Activated CD4-positive, alpha-beta T cell treated with anti-CD3 and anti-CD28 coated beads, Interleukin-2, amount 10 ng/mL, durations not matched to agents 7 days and 5 days (primary cell): ENCODE measurements at places on chromosomes 2 and 18. TPM values are rescaled to one million over a fixed set of nuclear protein-coding genes. Genes with fewer than 3 reads are reported as not detected.

DNA sequence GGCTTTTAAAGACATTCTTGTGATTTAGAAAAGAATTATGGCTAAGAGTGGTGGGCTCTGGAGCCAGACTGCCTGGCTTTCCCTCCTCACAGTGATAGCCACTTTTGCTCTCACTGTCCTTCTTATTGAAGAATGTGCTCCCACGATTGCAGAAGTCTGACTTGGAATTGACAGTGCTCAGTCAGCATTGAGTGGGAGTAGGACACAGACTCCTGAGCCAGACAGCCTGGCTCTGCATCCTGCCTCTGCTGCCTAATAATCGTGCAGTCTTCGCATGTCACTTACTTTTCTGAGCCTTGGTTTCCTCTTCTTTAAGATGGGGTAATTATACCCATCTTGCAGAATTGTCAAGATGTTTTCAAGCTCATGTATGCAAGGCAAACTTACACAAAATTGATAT is 23.3 kb downstream of the SPATS2L start:
- H3K4me3 ChIP-seq: no peak overlapping the region
- no peak for DNase-seq
- H3K27ac ChIP-seq: no peak overlapping the region
- no peaks in the 10 kb centered on the region for H3K4me1 ChIP-seq

DNA sequence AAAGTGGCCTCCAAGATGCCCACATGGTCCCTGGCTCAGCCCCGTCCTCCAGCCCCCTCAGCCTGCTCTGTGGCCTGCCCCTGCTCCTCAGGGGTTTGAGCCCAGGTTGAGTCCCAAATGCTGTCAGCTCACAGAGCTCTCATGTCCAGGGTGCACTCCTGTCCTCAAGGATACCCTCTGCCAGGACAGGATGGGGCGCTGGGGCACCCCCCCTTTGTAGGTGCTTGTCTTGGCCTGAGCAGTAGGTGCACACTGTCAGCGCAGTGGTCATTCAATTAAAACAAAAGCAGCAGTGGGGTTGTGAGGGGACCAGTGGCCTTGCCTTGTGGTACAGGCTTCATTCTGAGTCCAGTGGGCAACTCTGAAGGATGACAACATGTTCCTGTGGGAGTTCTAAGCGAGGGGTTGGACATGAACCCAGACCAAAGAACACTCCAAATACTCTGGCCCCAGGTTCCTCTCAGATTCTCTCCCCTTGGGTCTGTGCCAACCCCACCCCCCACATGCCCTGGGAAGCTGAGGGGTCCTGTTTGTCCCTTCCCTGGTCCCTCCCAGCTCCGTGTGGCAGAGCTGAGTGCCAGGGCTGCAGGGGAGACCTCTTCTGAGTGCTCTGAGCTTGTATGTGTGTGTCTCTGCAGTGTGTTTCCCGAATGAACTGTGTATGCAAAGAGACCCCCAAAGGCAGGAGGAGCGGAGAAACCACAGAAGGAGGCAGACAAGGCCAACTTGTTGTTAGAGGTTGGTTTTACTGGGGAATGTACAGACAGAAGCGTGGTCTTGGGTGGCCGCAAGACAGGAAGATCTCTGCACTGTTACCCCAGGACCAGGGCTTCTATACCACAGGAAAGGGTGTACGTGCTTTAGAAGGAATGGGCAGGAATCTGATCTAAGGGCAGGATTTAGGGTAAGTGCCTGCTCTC is 155.6 kb upstream of the HS6ST1 start:
- peak overlapping the region; percentile 62 for H3K27ac ChIP-seq
- DNase-seq: no peak
- no peak overlapping the region for H3K4me3 ChIP-seq
- H3K4me1 ChIP-seq: peaks cover 19% of the 10 kb centered on the region

GRCh38 chr18:21257386-21257785 is 15.4 kb downstream of the GREB1L start:
- no peaks in the 10 kb centered on the region for H3K36me3 ChIP-seq
- H3K4me1 ChIP-seq: no peaks in the 10 kb centered on the region
- no peak overlapping the region for H3K4me3 ChIP-seq

DNA sequence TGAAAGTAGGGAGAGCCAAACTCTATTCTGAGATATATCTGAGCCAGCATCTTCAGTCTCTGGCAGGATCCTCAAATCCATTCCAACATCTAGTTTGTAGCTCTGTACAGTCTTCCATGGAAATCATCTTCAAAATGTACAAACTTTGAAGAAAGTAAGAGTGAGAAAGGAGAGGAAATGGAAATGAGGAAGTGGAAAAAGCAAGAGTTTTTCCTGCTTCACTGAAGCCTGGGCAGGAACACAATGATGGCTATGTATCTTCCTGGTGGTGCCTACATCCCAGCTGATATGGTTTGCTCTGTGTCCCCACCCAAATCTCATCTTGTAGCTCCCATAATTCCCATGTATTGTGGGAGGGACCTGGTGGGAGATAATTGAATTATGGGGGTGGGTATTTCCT is 4.1 kb upstream of the RPIA start:
- peaks cover 7% of the 10 kb centered on the region for H3K36me3 ChIP-seq
- H3K27ac ChIP-seq: no peak overlapping the region
- no peak overlapping the region for H3K4me3 ChIP-seq
- peaks cover 17% of the 10 kb centered on the region for H3K4me1 ChIP-seq
- H3K27me3 ChIP-seq: no peaks in the 10 kb centered on the region

DNA sequence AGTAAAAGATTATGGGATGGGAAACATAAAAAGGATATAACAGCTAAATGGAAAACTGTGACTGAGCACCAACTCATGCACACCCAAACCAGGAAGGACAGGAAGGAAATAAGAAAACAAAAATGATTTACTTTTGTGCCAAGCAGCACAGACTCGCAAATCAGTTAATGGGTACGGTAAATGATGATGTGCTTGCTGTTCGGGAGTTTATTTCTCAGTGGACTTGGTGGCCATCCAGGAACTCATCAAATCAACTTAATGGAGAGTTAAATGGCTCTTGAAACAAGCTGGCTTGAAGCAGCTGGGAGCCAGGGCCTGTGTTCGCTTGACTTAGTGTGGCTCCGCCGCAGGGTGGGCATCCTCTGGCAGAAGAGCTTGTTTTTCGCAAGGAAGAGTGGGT is 36.2 kb downstream of the MTCL1 start:
- H3K27ac ChIP-seq: no peak overlapping the region
- no peak overlapping the region for H3K4me3 ChIP-seq
- DNase-seq: no peak
- H3K4me1 ChIP-seq: peaks cover 45% of the 10 kb centered on the region

DNA sequence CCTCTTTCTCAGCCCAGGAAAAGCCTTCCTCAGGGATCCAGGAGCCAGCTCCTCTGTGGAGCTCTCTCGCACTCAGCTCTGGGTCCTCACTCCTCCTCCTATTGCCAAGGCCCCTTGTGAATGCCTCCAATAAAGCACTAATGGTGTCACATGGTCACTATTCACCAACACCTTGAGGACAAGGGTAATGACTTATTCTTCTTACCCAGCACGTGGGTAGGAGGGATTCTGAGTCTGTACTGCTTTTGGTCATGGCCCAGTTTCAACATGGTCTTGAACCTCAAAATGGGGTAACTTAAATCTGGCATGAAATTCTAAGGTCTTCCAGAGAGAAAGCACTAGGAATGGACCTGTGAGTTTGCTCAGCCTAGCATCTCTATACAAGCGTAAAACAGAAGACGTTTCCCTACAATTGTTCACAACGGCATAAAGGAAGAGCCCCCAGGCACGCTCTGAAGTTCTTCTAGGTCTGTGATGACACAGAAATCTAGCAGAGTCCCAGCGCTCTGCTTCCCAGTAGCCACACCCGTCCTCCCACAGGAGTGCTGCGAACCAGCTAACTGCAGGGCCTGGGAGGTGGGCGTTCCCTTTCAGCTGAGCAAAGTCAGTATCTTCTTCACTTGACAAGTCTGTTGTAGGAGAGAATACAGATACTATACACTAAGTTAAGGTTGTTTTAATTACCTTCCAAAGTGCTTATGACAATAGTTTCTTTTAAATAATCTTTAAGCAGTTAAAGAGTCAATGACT is 14.6 kb upstream of the KIDINS220 start:
- peaks cover 5% of the 10 kb centered on the region for H3K4me1 ChIP-seq
- DNase-seq: no peak
- H3K27me3 ChIP-seq: peaks cover 3% of the 10 kb centered on the region
- no peaks in the 10 kb centered on the region for H3K36me3 ChIP-seq

DNA sequence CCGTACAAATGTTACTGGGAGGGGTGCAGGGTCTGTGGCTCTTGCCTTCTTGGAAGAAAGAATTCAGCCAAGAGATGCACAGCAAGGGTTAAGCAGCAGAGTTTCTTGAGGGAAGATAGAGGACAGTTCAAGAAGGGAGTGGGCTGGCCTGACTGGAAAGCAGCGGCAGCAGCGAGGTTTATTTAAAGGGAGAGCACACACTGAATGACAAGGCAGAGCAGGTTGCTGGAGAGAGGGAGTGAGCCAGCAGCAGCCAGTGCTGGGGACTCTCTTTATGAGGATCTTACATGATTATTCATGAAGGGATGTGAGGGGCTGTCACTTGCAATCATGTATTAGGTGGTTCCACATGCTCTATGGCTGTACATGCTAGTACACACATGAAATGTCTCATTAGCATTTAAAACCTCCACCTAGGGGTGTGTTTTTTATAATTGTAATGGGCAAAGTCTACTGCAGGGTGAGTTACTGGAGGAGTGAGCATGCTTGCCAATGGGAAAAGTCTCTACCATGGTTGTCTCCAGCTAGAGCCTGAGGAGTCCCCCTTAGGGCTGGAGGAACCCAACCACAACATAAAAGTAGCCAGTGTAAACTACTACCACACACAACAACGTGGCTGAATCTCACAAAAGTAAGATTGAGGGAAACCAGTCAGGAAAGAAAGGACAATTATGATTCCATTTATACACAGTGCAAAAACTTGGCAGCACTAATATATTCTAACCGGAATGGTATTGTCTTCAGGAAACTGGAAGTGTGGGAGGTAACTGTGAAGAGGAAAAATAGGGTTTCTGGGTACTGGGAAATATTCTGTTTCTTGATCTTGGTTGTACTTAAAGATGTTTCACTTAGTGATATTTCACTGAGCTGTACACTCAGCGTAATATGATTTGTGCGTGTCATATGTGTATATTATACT is 87.6 kb upstream of the FAM110C start:
- H3K4me3 ChIP-seq: no peak overlapping the region
- H3K36me3 ChIP-seq: no peaks in the 10 kb centered on the region
- H3K4me1 ChIP-seq: no peaks in the 10 kb centered on the region
- H3K27me3 ChIP-seq: peaks cover 2% of the 10 kb centered on the region
- DNase-seq: no peak
- no peak overlapping the region for H3K27ac ChIP-seq

GRCh38 chr18:73244401-73244800 is 376.6 kb upstream of the NETO1 start:
- H3K27me3 ChIP-seq: no peaks in the 10 kb centered on the region
- no peak overlapping the region for H3K4me3 ChIP-seq
- H3K36me3 ChIP-seq: no peaks in the 10 kb centered on the region
- no peak for DNase-seq
- no peaks in the 10 kb centered on the region for H3K4me1 ChIP-seq

GRCh38 chr2:5951471-5951870 is 259.3 kb downstream of the SOX11 start:
- no peaks in the 10 kb centered on the region for H3K4me1 ChIP-seq
- H3K27me3 ChIP-seq: no peaks in the 10 kb centered on the region
- H3K27ac ChIP-seq: no peak overlapping the region
- no peaks in the 10 kb centered on the region for H3K36me3 ChIP-seq
- no peak overlapping the region for H3K4me3 ChIP-seq

DNA sequence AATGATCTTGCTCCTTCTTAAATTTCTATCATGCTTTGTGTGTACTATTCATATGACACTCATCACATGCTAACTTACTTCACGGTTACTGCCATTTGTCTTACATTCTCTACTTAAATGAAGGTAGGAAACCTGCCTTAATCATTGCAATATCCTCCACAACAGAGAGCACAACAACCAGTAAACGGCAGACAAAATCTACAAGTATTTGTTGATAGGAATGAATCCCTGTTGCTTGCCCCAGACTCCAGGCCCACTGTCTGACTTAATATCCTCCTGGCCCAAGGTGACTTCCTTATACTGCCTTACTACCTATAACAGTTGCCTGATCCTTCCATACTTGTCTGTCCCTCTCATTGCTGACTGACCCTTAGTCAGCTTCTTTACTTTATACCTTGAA is 3.5 kb downstream of the PPP3R1 start:
- H3K4me3 ChIP-seq: peak overlapping the region; percentile 98
- no peak for DNase-seq
- H3K36me3 ChIP-seq: peaks cover 9% of the 10 kb centered on the region
- no peak overlapping the region for H3K27ac ChIP-seq
- H3K27me3 ChIP-seq: peaks cover 2% of the 10 kb centered on the region

DNA sequence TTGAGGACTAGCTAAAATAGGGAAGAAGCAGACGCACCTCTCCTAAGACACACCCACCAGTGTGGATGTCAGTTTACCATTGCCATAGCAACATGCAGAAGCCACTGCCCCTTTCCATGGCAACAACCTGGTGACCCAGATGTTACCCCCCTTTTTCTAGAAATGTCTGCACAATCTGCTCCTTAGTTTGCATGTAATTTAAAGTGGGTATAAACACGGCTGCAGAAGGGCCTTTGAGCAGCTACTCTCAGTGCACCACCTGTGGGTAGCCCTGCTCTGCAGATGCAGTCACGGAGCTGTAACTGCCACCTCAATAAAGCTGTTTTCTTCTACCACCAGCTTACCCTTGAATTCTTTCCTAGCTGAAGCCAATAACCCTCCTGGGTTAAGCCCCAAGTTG is 87.1 kb downstream of the FBXO15 start:
- H3K27me3 ChIP-seq: no peaks in the 10 kb centered on the region
- no peak overlapping the region for H3K4me3 ChIP-seq
- DNase-seq: no peak
- H3K27ac ChIP-seq: no peak overlapping the region

DNA sequence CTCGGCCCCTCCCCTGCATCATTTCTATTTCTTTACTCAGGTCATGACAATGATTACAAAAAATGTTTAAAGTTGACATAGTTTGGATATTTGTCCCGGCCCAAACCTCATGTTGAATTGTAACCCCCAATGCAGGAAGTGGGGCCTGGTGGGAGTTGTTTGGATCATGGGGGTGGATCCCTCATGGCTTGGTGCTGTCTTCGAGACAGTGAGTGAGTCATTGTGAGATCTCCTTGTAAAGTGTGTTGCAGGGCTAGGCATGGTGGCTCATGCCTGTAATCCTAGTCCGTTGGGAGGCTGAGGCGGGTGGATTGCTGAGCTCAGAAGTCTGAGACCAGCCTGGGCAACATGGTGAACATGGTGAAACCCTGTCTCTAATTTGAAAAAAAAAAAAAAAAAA is 9.2 kb upstream of the MAP4K4 start:
- no peaks in the 10 kb centered on the region for H3K27me3 ChIP-seq
- H3K4me3 ChIP-seq: no peak overlapping the region
- DNase-seq: no peak

GRCh38 chr2:23219666-23220065 is 165.3 kb upstream of the KLHL29 start:
- no peak for DNase-seq
- H3K36me3 ChIP-seq: no peaks in the 10 kb centered on the region
- no peaks in the 10 kb centered on the region for H3K27me3 ChIP-seq

GRCh38 chr2:7721413-7721995 is 804.3 kb downstream of the RNF144A start:
- no peak overlapping the region for H3K27ac ChIP-seq

COL4A3 gene
- total RNA-seq: not detected

SH2D6 gene
- 0.10 TPM for total RNA-seq

ORC2 gene
- total RNA-seq: 52.6 TPM

ADRA2B gene
- total RNA-seq: not detected

ANO7 gene
- total RNA-seq: 0.12 TPM

CNNM3 gene
- 41.5 TPM for total RNA-seq

TUBA4B gene
- not detected for total RNA-seq

CFC1 gene
- not detected for total RNA-seq

NEUROD1 gene
- total RNA-seq: not detected

ITGB6 gene
- not detected for total RNA-seq

MARCO gene
- not detected for total RNA-seq

SALL3 gene
- total RNA-seq: not detected

SLC9A4 gene
- total RNA-seq: 0.10 TPM
